Chondrocyte (in vitro differentiated cells): ENCODE measurements at places on chromosomes 6 and 20. TPM values are rescaled to one million over a fixed set of nuclear protein-coding genes. Genes with fewer than 3 reads are reported as not detected.

- H3K4me3 ChIP-seq = no peak overlapping the region
- DNase-seq = no peak
These were observed 58.8 kb downstream of the RSPO3 start for GRCh38 chr6:127177030-127177922.

GOPC gene
- total RNA-seq = 34.6 to 52.4 TPM (median 35.1 TPM) in 3 replicates

LIN28B gene
- total RNA-seq = 0.08 to 0.10 TPM in 2 of 3 replicates, not detected in the other

DNA sequence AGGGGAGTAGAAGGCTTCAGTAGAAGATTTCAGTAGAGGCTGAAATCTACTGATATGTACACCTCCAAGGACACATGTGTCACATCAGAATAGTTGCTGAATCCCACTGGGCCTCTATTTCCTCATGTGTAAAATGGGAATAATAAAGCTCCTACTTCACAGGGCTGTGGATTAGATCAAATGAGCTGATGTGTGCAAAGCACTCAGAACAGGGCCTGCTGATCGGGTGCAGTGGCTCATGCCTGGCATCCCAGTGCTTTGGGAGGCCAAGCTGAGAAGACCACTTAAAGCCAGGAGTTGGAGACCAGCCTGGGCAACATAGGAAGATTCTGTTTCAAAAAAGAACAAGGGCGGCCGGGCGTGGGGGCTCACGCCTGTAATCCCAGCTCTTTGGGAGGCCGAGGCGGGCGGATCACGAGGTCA is 8.1 kb upstream of the AP5S1 start:
- H3K27me3 ChIP-seq = no peaks in the 10 kb centered on the region
- peaks cover 1% of the 10 kb centered on the region for H3K36me3 ChIP-seq
- peak overlapping the region; percentile 99 for H3K27ac ChIP-seq
- H3K4me1 ChIP-seq = peaks cover 51% of the 10 kb centered on the region

MAPK14 gene
- total RNA-seq = 36.5 to 41.1 TPM (median 36.9 TPM) in 3 replicates

DNA sequence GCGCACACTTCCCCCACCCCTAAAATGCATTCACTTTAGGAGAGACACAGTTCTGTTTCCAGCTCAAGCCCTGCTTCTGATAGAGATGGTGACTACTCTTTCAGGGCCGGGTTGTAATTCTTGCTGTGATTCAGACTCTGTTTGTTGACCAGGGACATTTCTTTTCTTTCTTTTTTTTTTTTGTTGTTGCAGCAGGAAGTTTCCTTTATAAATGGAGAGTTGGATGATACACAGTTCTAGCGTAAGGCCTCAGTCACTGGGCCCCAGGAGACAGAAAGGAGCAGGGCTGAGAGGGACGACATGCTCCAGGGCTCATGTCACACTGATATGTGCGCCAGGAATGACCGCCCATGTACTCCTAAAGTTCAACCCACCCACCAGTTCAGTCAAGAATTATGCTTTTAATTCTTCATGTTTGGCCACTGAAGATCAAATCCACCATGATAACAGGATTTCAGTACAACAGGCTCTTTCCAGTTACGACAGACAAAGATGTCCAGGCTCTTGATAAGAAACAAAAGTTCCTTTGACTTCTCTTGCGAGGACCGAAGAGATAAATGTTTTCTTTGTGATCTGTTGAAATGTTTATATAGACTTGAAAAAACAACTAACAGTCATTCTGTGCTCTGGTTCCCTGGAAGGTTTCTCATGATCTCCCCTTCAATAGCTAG is 142.5 kb downstream of the CD164 start:
- DNase-seq = no peak
- H3K27me3 ChIP-seq = no peaks in the 10 kb centered on the region
- peaks cover 12% of the 10 kb centered on the region for H3K4me1 ChIP-seq
- H3K27ac ChIP-seq = peak overlapping the region; percentile 74

TRIM15 gene
- not detected in 3 replicates for total RNA-seq

- no peaks in the 10 kb centered on the region for H3K36me3 ChIP-seq
- no peak for DNase-seq
- H3K4me1 ChIP-seq = no peaks in the 10 kb centered on the region
- H3K27me3 ChIP-seq = peaks cover 50% of the 10 kb centered on the region
- H3K4me3 ChIP-seq = no peak overlapping the region
These were observed 12.6 kb upstream of the SLPI start for GRCh38 chr20:45266977-45267376.
